ENCODE measurements at places on chromosomes 3 and 15.

GRCh38 chr3:55349851-55350250 is 137.3 kb downstream of the WNT5A start:
- DNase-seq, result no peak

GRCh38 chr15:85618956-85619491 is 175.7 kb downstream of the KLHL25 start:
- peak; percentile 75 for DNase-seq

- no peak for DNase-seq
These were observed 50.0 kb downstream of the ROPN1B start for GRCh38 chr3:126018995-126019394.

- peak; percentile 53 for DNase-seq
These were observed 23.5 kb downstream of the DNAH1 start for GRCh38 chr3:52339612-52340011.

- no peak for DNase-seq
These were observed 288.7 kb downstream of the WDR72 start for GRCh38 chr15:53470743-53471142.

GRCh38 chr3:58120075-58120812 is 90.5 kb downstream of the DNASE1L3 start:
- DNase-seq, result no peak

GRCh38 chr15:44711743-44712345 is 527 bp downstream of the B2M start:
- peak; percentile 60 for DNase-seq

DNA sequence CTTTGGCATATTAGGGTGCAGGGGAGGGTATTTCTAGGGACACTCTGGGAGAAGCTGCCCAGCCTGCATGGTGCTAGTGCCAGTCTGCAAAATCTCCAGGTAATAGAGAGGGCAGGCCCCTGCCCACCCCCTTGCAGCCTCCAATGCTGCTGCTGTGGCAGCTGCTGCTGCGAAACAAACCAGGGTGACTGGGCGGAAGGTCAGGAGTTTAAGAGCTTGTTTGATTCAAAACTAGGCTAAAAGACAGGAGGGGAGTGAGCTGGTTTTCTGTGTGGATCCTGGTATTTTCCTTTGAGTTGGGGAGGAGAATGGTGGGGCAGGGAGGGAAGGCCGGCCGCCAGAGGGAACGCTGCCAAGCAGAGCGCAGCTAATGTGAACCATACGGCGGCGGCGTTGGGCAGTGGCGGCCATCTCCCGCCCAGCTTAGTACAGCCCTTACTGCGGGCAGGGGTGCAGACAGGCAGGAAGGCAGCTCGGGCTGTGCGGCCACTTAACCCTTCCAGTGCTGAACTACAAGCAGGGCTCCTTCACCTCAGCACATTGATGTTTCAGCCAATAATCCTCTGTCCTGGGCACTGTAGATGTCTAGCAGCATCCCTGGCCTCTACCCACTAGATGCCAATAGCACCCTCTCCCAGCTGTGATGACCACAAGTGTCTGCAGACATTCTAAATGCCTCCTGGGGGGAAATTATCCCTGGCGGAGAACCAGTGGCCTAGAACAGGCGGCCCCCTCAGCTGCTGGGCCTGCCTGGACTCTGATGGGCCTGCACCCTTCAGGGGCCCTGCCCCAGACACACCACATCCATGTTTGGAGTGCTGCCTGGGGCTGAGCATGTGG is 125.7 kb downstream of the EEFSEC start:
- no peak for DNase-seq

GRCh38 chr15:75688278-75688557 is 24.4 kb downstream of the CSPG4 start:
- no peak for DNase-seq

- no peak for DNase-seq
These were observed 102.8 kb downstream of the SOX14 start for GRCh38 chr3:137866933-137867332.

DNA sequence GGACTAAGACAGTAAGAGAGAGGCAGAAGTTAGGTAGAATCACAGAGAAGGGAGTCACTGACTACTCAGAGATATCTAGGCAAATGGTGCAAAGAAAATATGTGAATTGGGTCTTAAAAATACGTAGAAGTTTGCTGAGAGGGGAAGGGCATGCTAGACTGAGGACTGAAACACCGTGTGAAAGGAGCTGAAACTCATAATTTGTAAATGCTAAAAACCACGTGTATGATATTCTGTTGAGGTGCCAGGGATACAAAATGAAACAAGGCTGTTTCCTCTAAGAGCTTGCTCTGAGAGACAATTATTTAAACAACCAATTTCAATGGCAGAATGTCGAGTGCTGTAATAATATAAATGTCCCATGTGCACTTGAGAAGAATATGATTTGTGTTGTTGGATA is 47.2 kb downstream of the NCK1 start:
- no peak for DNase-seq

- DNase-seq, result peak; percentile 75
These were observed 28.3 kb downstream of the GOLGA6A start for GRCh38 chr15:74053941-74054529.

- DNase-seq, result no peak
These were observed 225.9 kb upstream of the CD96 start for GRCh38 chr3:111315930-111316587.

GRCh38 chr3:129224984-129225393 is 24.4 kb upstream of the COPG1 start:
- DNase-seq, result no peak

GRCh38 chr3:141603473-141604035 is 116.7 kb downstream of the RASA2 start:
- no peak for DNase-seq

- DNase-seq, result no peak
These were observed 47.4 kb downstream of the SHQ1 start for GRCh38 chr3:72800869-72801268.

GRCh38 chr15:34078900-34079299 is 22.8 kb downstream of the EMC7 start:
- no peak for DNase-seq

- DNase-seq, result no peak
These were observed 38.8 kb upstream of the PCSK6 start for GRCh38 chr15:101528108-101528916.

GRCh38 chr3:170277833-170278580 is 55.8 kb downstream of the PRKCI start:
- no peak for DNase-seq

DNA sequence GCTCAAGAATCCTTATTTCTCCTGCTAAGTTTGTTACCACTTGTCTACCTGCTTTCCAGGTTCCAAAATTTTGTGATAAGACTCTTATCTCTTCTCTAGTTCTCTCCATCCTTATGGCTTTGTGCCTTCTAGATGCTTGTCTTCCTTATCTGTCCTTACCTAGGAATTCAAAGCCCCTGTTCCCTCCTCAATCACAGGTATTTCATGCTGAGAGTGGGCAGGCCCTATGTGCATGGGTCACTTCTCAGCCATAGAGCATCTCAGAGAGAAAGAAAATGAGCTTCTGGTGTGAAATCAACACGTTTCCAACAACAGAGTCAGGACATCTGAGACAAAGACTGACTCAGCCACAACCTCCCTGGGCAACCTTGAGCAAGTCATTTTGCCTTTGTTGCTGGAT is 214.1 kb upstream of the TLE3 start:
- no peak for DNase-seq

GRCh38 chr3:189586941-189587663 is 44.1 kb upstream of the TP63 start:
- no peak for DNase-seq
